Tongue (tissue), 3 donors: ENCODE measurements at places on chromosomes 5 and 9. TPM values are rescaled to one million over a fixed set of nuclear protein-coding genes. Genes with fewer than 3 reads are reported as not detected.
A peak's percentile ranks its signal among the peaks of the same experiment; 100 is the strongest.

SLC1A3 gene
- 24.2 TPM for total RNA-seq

TAF1L gene
- total RNA-seq: 0.21 TPM

CCL28 gene
- 13.0 TPM for total RNA-seq

FBN2 gene
- total RNA-seq: 215 TPM

ZDHHC11 gene
- 25.2 TPM for total RNA-seq

FAT2 gene
- total RNA-seq: 25.0 TPM

SPOUT1 gene
- total RNA-seq: 17.1 TPM

HEMGN gene
- total RNA-seq: 4.1 TPM

C1QTNF3 gene
- 122 TPM for total RNA-seq

ACOT12 gene
- total RNA-seq: not detected

NIM1K gene
- 1.0 TPM for total RNA-seq

DNA sequence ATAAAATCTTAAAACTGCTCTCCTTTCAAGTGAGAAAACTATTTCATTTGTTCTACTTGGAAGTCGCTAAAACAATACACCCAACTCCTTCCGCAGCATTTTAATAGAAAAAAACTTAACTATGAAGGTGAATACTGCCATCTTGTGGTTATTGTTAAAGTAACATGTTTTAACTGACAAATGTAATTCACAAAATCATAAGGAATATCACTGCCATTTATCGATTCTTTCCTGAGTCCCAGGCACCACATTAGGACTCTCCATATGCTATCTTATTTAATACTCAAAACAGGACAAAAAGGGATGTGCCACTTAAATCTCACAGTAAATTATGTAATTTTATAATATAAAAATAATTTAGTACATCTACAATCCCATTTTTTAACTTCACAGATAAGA is 130.5 kb upstream of the ITGA1 start:
- peak; percentile 69 for DNase-seq

- peak; percentile 72 for DNase-seq
These were observed at the start of gene C5orf63 for GRCh38 chr5:127072861-127073846. C5orf63 (minus strand) TSS chr5:127073502; CDS start chr5:127058995, 14,507 bp downstream.

DNA sequence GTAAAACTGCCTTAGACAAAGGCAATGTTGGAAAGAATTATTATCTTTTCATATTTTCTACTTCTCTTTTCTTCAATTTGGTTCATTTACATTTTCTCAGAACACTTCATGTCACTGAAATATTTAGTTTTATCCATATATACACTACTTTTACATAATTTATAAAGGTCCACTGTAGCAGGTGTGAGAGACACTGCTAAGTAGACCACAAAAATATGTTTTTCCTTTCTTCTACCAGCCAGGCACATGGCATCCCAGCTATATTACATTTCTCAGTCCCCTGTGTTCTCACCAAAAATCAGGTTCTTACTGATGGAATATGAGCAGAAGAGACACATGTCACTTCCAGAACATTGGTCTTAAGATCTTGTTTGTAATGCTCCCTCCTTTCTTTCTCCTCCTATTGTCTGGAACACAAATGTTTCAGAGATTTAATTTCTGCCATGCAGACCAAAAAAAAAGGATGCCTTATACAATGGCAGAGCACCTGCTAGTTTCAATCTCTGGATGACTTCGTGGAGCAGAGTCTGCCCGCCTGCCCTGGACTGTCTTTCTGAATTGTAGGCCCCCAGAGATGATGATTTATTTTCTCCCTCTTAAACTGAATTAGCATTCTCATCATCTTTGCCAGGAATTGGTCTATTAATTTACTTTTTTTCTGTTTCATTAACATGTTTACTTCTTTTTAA is 125.4 kb upstream of the ACOT12 start:
- peak; percentile 55 for DNase-seq

DNA sequence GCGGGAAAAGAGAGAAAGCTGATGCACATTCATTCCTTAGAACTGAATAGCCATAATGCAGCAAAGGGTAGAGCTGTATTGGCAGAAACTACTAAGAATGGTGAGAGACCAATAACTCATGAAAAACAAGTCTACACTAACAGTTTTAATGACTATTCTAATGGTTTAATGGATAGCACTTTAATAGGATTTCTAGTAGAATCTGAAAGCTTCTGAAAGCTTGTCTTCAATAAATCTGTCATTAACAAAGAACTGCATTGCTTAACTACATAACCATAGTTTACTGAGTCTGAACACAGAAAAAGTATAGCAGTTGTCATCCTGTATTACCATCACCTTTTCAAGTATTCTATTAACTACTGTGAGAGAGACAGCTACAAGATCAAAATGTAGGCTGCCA is 617.8 kb upstream of the DMAC1 start:
- DNase-seq: no peak

DNA sequence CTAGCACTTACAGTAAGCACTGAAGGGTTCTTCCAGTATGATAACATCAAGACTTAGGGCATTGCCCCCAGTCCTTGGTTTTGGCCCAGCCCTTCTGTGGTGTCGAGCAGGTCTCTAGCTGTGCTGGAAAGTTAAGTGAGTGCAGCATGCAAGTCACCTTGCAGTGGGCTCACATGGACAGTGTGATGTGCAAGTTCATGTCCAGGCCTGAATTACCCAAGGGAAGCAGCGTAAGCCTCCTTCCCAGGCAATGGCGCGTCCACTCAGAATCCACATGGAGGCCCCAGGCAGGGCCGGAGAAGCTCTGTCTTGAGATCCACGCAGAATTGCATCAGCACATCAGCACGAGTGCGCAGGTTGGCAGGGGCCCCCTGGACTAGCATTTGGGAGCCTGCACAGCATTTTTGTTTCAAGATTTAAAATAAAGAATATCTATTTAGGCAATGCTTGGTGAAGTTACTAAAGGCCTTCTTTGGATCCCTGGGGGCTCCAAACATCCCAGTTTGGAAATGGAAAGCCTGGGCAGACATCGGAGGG is 108.4 kb upstream of the ALDH1B1 start:
- DNase-seq: no peak

- DNase-seq: no peak
These were observed 103.8 kb upstream of the KLF4 start for GRCh38 chr9:107593224-107593870.

- no peak for DNase-seq
These were observed 22.1 kb upstream of the FRMD3 start for GRCh38 chr9:83560169-83560826.

GRCh38 chr5:64532212-64532611 is 26.4 kb downstream of the RGS7BP start:
- DNase-seq: no peak

GRCh38 chr5:64814073-64814472 is 45.3 kb downstream of the CWC27 start:
- DNase-seq: no peak

DNA sequence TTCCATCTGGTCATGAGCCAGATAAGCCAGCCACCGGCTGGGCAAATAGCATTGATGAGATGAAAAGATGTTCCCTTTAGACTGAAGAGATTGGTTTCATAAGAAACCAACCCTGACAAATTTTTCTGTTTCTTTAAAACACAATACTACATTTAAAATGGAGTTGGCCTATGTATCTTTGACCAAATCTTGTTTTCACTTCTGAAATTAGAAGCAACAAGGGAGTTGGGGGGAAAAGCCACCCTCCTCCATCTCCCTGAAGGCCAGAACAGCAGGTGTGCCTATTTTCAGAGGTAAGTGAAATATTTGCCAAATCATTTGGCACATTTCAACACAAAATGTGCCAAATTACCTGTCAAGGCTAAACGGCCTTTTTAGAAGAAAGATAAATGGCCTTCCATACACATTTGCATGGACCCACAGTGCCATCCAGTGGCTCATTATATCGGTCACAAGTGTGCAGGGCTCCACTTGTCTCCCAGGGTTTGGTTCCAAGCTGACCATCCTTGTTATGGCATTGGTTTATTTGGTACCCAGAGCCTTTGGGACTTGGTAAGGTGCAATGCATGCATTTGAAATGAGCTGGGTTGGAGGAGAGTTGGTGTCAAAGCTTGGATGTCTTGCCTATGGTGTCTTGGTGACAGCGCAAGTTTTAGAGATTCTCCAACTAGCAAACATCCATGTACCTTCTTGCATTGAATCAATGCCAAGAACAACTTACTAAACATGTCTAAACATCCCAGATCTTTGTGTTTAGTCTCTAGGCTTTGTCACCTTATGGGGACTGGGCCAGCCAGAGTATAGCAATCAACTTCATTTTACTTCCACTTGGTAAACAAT is 372.0 kb upstream of the KIF2A start:
- peak; percentile 79 for DNase-seq

- no peak for DNase-seq
These were observed 2.4 kb upstream of the TPRN start for GRCh38 chr9:137202966-137203365.

GRCh38 chr9:123349691-123350480 is 6.1 kb upstream of the CRB2 start:
- peak; percentile 82 for DNase-seq

- no peak for DNase-seq
These were observed 97.0 kb downstream of the DRD1 start for GRCh38 chr5:175347027-175347426.

GRCh38 chr5:160159991-160160792 is 40.9 kb upstream of the PWWP2A start:
- peak; percentile 45 for DNase-seq

- no peak for DNase-seq
These were observed 31.6 kb downstream of the TAF11L14 start for GRCh38 chr5:17665836-17666235.

GRCh38 chr9:117656002-117656401 is 48.2 kb upstream of the TLR4 start:
- DNase-seq: no peak

DNA sequence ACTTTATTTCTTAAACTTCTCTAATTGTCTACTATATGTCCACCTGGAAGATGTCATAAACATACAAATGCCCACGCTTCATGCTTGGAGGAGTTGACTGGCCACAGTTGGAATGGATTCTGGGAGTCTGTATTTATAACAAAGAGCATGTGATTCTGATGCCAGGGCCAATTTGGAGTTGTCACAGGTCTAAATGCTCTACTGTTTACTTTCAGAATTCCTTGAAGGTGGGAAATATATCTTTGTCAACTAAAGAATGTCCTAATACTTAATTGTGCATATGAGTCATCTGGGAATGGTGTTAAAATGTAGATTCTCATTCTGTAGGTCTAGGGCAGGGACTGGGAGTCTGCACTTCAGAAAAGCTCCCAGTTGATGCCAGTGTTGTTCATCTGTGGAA is 196.1 kb downstream of the ANXA1 start:
- no peak for DNase-seq

DNA sequence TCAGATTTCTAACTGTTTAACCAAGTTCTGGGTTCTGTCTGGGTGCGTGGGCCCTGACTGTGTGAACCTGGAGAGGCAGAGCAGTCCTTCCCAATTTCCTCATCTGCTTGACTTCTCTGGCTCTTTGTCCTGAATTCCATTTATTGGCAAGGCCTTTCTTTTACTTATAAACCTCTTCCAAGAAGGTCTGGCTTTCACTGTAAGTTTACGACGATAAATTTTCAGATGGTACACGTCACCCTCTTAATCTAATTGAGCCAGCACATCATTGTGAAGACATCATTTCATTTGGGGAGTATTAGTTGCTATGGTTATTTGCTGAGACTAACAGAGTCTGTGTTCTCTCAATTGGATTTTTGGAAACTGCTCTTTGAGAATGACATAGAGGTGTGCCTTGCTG is 92.4 kb downstream of the ARHGAP26 start:
- DNase-seq: peak; percentile 88

- DNase-seq: no peak
These were observed 170.5 kb downstream of the GABBR2 start for GRCh38 chr9:98538203-98538602.

GRCh38 chr9:108054131-108054630 is 564.6 kb upstream of the KLF4 start:
- no peak for DNase-seq

DNA sequence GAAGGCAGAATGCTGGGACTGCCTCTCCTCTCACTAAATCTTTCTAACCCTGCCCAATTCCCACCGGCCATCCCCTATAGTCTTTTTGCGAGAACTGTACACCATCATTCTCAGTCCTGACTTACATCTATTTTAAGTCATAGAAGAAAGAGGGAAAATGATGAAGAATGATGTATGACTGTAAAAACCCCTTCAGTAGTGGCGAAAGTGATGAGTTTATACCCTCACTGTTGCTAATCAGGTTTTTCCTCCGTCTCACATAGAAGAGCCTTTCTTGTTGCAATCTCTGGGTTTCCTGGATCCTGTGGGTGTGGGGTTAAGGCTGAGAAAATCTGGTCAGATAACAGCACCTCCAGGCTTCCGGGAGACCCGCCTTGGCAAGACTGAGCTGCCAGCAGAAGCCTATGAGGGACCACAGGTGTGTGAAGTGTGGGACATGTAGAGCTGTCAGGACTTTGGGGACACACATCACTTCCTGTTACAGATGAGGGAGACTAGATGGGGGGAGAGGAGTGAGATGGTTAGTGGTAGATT is 147.1 kb upstream of the SLC12A2 start:
- no peak for DNase-seq

- DNase-seq: peak; percentile 32
These were observed 541 bp downstream of the GNPDA1 start for GRCh38 chr5:142012186-142012785.

- DNase-seq: no peak
These were observed 209.5 kb downstream of the ARHGAP26 start for GRCh38 chr5:142979636-142980035.

DNA sequence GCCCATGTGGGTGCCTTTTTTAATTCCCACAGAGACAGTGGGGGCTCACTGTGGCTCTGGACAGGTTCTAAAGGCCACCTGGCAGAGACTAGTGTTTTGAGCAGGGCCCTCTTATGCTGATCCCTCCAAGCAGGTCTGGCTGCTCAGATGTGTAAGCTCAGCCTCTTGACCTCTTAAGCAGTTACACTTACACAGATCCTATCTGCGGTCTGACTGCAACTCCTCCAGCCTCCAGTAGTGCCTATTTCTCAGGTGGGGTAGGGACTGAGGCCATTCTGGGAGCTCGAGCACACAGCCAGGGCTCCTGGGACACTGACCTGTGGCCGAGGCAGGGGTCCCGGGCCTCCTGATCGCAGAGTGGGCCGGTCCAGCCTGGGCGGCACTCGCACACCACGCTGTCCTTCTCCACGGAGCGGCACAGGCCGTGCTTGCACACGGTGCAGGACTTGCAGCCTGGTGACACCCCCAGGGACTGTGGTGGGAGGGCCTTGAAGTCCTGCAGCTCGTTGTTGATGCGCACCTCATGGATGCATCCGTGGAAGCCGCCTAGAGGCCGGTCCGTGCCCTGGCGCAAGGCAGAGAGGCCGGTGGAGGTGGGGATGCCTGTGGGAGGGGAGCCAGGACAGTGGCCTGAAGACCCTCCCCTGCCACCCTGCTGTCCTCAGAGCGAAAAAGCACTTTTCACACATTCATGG is 91.9 kb upstream of the PANK3 start:
- DNase-seq: no peak

DNA sequence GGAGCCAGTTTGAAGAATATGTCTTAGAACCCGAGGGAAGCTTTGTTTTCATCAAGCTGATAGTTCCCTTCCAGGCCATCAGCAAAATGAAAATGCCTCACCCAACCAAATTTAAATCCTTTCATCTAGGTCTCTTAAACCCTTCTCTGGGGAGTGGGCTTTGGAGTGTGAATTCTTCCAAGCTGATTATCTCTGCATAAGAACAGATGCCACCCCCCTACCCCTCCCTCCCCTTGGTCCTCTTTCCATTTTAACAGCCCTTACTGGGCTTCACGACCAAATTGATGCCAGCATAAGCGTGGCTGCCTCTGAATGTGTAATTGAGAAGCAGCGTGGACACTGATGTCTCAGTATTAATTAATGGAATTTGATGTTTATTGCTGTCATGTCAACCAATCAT is 509.7 kb upstream of the CLINT1 start:
- DNase-seq: no peak
